Right atrium auricular region (tissue), 2 donors: ENCODE measurements at places on chromosomes 11 and 22. TPM values are rescaled to one million over a fixed set of nuclear protein-coding genes. Genes with fewer than 3 reads are reported as not detected.

DNA sequence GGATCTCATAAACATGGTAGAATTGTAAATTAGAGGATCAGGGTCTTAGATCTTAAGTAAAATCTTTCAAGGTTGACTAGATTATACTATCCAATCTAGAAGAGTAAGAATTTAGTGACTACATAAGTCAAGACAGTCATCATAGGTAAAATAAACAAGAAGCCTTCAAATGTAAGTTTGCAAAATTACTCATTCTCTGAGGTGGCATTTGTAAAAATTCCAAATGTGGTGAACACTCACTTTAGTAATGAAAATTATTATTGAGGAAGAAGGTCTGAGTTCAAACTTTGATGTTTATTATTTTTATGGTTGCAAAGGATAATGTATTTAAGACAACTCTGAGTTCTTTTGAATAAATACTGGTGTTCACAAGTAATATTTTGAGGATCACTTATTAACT lies 4.6 kb downstream of the HYLS1 start:
- DNase-seq = no peak
- no peak overlapping the region for H3K27ac ChIP-seq
- H3K4me1 ChIP-seq = peaks cover 4% of the 10 kb centered on the region
- H3K27me3 ChIP-seq = no peaks in the 10 kb centered on the region
- no peak overlapping the region for H3K4me3 ChIP-seq

NCF4 gene
- total RNA-seq = 3.9 TPM

GRCh38 chr11:86043765-86044503 lies 24.9 kb downstream of the PICALM start:
- peak overlapping the region; percentile 37 for H3K27ac ChIP-seq
- H3K4me1 ChIP-seq = no peaks in the 10 kb centered on the region
- no peaks in the 10 kb centered on the region for H3K27me3 ChIP-seq
- DNase-seq = no peak
- no peak overlapping the region for H3K4me3 ChIP-seq
- H3K36me3 ChIP-seq = no peaks in the 10 kb centered on the region

GRCh38 chr11:57867966-57868365 lies 106.4 kb downstream of the CTNND1 start:
- H3K27me3 ChIP-seq = no peaks in the 10 kb centered on the region
- H3K4me3 ChIP-seq = no peak overlapping the region
- no peaks in the 10 kb centered on the region for H3K4me1 ChIP-seq

GRCh38 chr11:16861862-16862261 lies 123.4 kb downstream of the C11orf58 start:
- H3K36me3 ChIP-seq = no peaks in the 10 kb centered on the region
- DNase-seq = no peak
- H3K27me3 ChIP-seq = no peaks in the 10 kb centered on the region
- no peak overlapping the region for H3K27ac ChIP-seq

DNA sequence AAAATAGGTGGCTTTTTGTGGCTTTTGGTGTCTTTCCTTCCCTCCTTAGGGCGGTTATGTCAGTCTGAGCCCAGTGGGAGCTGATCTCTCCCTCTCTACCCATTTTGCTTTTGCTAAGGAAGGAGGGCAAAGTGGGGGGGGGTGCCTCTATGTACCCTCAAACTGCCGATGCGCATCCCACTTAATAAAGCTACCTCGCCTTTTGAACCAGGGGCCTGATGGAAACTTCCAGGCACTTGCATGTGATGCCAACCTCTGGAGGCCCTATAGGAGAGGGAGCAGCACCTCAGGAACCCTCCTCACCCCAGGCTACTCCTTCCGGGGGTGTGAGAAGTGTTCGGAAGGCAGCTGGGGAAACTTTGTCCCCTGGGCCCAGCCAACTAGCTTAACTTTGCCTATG lies 97.0 kb upstream of the HSD17B12 start:
- H3K4me1 ChIP-seq = peaks cover 39% of the 10 kb centered on the region
- DNase-seq = no peak
- H3K36me3 ChIP-seq = no peaks in the 10 kb centered on the region
- peaks cover 14% of the 10 kb centered on the region for H3K27me3 ChIP-seq

DNA sequence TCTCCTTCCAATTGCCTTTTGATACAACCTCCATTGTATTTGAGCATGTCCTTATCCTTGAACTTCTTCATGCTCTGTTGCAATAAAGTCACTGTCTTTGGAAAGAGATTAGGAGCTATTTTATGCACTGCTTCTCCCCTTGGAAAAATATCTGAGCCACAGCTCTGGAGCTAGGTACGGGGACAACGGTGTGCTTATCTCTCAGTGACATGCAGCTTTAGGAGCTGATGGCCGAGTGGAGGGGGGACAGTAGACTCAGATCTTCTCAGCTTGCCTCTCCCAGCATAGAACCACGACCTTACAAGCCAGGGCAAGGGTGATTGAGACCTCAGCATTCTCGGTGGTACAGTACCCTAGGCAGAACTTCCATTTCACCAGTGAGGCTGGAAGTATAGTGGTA lies 64.1 kb downstream of the HORMAD2 start:
- DNase-seq = no peak
- H3K27me3 ChIP-seq = no peaks in the 10 kb centered on the region
- H3K36me3 ChIP-seq = no peaks in the 10 kb centered on the region
- no peaks in the 10 kb centered on the region for H3K4me1 ChIP-seq

KDM4E gene
- not detected for total RNA-seq

DNA sequence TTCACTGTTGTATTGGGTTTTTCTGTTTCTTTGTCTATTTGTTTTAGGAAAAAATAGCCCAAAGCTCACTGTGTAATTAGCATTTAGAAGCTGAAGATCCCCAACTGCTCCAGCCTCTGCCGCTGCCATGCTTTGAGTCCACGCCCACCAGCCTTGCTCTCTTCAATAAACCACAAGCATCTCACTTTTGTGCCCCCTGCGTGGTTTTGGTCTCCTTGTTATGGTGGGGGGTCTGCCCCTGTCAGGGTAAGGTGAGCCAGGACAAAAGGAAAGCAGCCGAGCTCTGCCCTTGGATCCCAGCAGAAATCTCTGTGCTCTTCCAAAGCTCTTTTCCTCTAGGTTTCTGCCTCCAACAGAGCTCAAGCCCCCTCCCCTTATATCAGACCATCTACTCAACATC lies 4.2 kb downstream of the SCGB1A1 start:
- no peaks in the 10 kb centered on the region for H3K36me3 ChIP-seq
- no peak for DNase-seq
- no peak overlapping the region for H3K27ac ChIP-seq
- H3K4me1 ChIP-seq = peaks cover 17% of the 10 kb centered on the region

MOGAT2 gene
- not detected for total RNA-seq

DNA sequence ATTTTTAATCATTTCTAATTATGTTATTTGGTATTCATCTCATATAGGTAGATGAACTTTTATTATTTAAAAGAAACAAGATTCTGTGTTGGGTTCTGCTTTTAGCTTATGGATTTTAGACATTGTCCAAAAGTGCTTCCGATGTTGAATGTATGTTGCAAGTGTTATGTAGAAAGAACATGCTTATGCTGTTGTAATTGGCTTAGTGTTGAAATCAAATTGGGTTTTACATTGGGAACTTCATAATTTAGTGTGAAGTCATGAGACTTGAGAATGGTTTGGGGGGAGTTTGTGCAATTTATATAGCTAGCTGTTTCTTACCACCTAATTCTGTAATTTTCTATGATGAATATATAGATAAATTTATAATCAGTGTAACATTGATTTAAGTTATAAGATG lies 3.6 kb downstream of the MTMR3 start:
- no peak overlapping the region for H3K27ac ChIP-seq
- no peak for DNase-seq
- H3K27me3 ChIP-seq = no peaks in the 10 kb centered on the region
- H3K4me1 ChIP-seq = peaks cover 53% of the 10 kb centered on the region

GRCh38 chr22:34333285-34333684 lies 413.0 kb upstream of the LARGE1 start:
- no peaks in the 10 kb centered on the region for H3K36me3 ChIP-seq
- DNase-seq = no peak
- H3K4me1 ChIP-seq = no peaks in the 10 kb centered on the region
- no peaks in the 10 kb centered on the region for H3K27me3 ChIP-seq
- H3K27ac ChIP-seq = no peak overlapping the region

DNA sequence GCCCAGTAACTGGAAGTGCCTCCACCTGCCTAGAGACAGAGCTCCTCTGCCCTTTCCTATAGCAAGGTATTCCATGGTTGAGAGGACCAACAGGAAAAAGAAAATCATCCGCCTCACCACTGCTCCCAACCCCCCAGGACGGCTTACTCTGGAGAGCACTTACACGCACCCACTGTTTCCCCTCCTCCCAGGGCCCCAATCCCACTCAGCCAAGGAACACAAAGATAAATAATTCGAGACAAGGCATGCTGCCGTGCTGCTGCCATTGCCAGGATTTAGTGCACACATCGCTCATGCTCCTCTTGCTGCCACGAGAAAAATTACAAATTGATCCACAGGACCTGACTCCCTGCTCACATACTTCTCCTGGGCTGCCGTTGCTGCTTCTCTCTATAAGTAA lies 516.6 kb downstream of the BUD13 start:
- no peak for DNase-seq
- H3K36me3 ChIP-seq = no peaks in the 10 kb centered on the region
- no peaks in the 10 kb centered on the region for H3K27me3 ChIP-seq
- no peak overlapping the region for H3K4me3 ChIP-seq
- no peaks in the 10 kb centered on the region for H3K4me1 ChIP-seq
- no peak overlapping the region for H3K27ac ChIP-seq

DNA sequence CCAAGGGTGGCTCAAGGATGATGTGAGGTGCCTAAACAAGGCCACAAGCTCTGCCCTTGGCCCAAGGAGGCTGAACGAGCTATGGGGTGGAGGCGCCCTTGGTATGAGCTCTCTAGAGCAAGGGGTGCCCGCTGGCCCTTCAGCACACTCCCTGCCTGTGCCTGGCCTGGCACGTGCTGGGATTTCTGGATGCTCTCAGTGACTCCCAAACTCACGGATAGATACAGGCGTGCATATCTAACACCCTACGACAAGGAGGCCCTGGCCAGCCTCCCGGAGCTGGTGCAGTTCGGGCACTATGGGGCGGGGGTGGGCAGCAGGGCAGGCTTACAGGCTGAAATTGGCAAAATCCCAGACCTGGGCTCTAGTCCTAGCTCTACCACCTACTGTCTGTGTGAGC lies 30.6 kb downstream of the SCUBE1 start:
- no peaks in the 10 kb centered on the region for H3K27me3 ChIP-seq
- DNase-seq = no peak
- no peak overlapping the region for H3K4me3 ChIP-seq
- no peak overlapping the region for H3K27ac ChIP-seq

CDHR5 gene
- total RNA-seq = not detected

- H3K4me1 ChIP-seq = peaks cover 15% of the 10 kb centered on the region
- DNase-seq = no peak
- no peaks in the 10 kb centered on the region for H3K27me3 ChIP-seq
These were observed 14.6 kb upstream of the ARHGEF17 start for GRCh38 chr11:73293356-73293936.

CD3D gene
- 1.5 TPM for total RNA-seq

TBRG1 gene
- total RNA-seq = 27.6 TPM

C22orf15 gene
- total RNA-seq = not detected

DNA sequence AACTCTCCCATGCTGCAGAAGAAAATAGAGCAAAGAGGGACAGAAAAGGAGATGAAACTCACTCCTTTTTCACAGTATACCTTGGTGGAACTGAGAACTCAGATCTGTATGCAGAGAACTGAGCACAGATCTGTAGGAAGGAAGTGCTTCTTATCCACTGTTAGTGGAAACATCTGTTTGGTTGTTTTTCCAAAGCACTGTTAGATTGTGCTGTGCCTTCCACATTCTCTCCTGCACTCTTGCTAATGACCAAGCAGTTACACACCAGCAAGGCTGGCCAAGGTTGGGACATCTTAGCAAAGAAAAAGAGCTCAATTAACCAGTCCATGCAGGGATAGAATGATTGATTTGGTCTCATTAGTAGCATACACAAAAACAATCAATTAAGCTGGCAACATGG lies 20.1 kb upstream of the SIK2 start:
- no peaks in the 10 kb centered on the region for H3K4me1 ChIP-seq
- no peak overlapping the region for H3K27ac ChIP-seq
- no peaks in the 10 kb centered on the region for H3K36me3 ChIP-seq
- DNase-seq = no peak
- H3K4me3 ChIP-seq = no peak overlapping the region

CST6 gene
- 6.3 TPM for total RNA-seq

- H3K27ac ChIP-seq = no peak overlapping the region
- no peaks in the 10 kb centered on the region for H3K27me3 ChIP-seq
- no peak for DNase-seq
These were observed 2.0 kb upstream of the RELT start for GRCh38 chr11:73374151-73374550.

DNA sequence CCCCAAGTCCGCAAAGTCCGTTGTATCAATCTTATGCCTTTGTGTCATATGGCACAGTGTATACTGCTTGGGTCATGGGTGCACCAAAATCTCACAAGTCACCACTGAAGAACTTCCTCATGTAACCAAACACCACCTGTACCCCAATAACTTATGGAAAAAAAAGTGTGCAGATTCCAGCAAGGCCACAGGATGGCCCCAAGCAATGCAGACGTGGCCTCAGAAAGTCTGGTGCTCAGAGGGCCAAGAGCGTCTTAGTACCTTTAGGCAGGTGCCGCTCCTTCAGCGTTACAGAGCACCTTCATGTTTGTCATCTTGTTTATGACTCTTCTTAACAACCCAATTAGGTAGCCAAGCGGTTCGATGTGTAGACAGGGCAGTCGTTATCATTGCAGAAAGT lies 65.3 kb downstream of the PRDM11 start:
- peaks cover 16% of the 10 kb centered on the region for H3K36me3 ChIP-seq
- no peak overlapping the region for H3K4me3 ChIP-seq
- peaks cover 60% of the 10 kb centered on the region for H3K4me1 ChIP-seq
- DNase-seq = no peak
- no peaks in the 10 kb centered on the region for H3K27me3 ChIP-seq

OR9I1 gene
- total RNA-seq = not detected
